CD4-positive, alpha-beta T cell (primary cell): ENCODE measurements at places on chromosomes 2 and 18.

DNA sequence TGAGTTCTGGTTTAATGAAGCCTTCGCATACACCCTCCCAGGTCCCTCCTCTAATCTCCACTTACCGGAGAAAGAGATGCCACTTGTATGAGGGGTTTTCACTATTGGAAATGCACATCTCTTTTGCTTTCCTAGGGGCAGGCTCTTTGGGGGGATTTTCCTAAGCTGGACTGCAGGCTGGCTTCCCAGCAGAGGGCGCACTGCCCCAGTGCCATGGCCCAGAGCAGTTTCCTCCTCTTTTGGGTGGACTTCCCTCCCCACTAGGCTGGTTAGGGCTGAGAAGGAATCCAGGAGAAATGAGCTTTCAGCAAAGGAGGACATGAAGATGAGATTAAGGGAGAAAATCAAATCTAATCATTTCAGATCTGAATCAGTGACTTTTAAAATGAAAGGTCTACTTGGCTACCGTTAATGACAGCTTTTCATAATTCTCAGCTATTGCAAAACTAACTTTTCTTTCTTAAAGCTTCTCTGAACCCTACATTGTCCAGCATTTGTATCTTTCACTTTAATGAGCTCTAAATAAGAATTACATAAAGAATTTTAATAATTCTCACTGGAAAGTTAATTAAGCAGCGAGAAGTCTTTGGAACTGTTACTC lies 784.1 kb upstream of the FANCL start:
- DNase-seq = peak; percentile 3

DNA sequence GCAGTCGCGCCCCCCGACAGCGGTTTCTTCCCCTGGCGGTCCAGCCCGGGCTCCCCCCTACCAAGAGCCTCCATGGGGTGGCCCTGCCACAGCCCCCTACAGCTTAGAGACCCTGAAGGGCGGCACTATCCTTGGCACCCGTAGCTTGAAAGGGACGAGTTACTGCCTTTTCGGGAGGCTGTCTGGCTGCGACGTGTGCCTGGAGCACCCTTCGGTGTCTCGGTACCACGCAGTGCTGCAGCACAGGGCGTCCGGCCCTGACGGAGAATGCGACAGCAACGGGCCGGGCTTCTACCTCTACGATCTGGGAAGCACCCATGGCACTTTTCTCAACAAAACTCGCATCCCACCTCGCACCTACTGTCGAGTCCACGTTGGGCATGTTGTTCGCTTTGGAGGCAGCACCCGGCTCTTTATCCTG lies 475 bp downstream of the SLC4A1AP start:
- no peak for DNase-seq

DNA sequence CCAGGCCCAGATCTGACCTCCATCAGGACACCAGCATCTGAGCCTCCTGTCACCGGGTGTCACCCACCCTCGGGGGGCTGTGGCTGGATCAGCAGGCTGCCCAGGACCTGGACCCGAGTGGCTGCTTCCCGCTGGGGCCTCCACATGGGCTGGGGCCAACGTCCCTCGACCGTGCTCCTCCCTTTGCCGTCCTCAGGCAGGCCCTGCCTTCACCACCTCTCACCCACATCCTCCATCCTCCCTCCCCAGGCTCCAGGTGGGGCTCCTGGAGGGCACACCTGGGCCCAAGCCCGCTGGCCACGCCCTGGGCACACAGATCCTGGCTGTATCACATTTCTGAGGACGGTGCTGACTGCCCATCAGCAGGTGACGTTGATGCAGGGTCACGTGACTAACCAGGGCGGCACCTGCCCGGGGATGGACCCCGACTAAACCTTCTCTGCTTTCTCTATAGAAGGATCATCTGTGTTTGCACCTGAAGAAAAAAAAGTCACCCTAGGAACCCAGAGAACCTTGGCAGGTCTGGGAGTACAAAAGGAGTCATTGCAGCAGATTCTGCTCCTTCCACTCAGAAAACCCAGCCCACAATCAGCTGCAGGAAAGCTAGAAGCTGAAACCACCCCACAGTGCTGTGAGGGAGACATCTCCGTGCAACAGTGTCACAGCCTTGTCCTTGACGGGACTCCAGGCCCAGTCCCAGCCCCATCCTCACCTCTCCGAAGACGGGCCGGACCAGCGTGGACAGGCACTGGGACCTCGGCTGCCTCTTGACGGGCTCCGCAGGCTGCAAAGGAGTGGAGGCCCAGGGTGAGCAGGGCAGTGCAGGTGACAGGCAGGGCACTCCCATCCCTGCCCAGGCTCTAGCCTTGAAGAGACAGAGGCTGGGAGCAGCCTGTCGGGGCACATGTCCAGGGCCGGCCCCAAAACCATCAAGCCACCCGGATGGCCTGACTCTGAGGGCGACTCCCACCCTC lies 11.2 kb downstream of the STK25 start:
- DNase-seq = no peak

GRCh38 chr18:27762054-27762453 lies 414.9 kb downstream of the CDH2 start:
- no peak for DNase-seq

GRCh38 chr2:177983183-177983788 lies 89.3 kb downstream of the PDE11A start:
- DNase-seq = no peak

- DNase-seq = no peak
Observed at GRCh38 chr2:202758604-202759003, 113.0 kb downstream of the ICA1L start.

DNA sequence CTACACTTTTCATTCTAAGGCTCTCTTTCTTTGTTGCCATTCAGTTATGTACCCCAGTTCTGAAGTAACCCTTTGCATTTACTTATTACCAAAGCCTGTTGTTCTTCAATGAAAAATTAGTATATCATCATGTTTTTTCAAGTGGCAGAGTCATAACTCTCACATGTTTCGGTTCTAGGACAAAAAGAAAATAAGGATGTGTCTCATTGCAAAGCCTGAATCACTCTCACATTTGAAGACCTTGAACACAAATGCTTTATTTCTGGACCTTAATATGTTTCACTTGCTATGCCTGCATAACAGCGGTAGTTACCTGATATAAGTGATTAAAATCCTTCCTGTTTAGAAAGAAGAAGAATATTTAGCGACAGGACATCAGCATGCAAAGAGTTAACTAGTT lies 49.1 kb downstream of the ZEB2 start:
- DNase-seq = no peak

GRCh38 chr2:40310303-40310702 lies 141.6 kb downstream of the SLC8A1 start:
- no peak for DNase-seq

DNA sequence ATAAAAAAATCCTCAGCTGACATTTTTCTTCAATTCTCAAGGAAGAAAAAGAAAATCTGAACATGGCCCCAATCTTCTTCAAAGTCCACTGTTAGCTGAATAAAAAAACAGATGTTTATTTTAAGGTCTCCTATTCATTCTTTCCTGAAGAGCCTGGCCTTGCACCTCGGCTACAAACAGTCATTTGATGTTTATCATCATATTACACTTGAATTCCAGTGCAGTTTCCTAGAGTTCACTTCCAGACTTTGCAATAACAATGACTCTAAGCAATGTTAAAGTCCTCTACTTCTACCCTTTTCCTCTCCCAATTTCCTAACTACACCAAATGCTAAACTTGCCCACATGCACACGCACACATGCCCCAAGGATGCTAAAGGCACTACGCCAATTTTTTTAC lies 70.1 kb downstream of the NOL10 start:
- DNase-seq = no peak

DNA sequence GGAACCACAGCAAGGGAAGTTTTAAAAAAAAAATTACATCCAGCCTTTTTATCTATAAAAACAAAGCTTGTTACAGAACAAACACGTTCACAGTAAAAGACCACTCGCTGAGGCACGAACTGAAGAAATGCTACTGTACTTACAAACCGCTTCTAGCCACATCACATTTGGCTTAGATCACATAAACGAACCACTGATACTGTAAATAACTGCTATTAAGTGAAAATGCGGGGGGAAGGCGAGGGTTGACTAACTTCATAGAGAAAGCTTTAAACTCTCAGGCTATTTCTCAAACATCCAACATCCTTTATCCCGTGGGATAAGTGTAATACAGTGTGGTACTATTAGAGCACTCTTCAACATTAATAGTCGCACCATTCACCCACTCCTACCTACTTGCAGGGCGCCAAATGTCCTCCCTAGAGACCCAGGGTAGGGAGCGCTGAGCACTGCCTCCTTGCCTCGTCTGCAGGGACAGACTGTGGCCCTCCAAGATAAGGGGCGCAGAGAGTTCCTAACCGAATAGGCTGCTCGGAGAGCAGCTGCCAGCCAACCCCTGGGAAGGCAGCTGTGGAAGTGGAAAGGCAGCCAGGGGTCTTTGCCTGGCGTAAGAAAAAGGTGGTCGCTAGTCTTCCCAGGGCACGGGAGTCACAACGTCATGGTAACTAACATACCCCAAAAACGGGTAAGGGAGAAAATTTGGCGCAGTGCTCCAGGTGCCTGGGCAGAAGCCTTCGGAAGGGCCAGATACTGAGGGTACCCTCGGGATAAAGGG lies 854 bp downstream of the GPR155 start:
- DNase-seq = no peak

GRCh38 chr18:12282442-12283039 lies 25.5 kb upstream of the TUBB6 start:
- no peak for DNase-seq

DNA sequence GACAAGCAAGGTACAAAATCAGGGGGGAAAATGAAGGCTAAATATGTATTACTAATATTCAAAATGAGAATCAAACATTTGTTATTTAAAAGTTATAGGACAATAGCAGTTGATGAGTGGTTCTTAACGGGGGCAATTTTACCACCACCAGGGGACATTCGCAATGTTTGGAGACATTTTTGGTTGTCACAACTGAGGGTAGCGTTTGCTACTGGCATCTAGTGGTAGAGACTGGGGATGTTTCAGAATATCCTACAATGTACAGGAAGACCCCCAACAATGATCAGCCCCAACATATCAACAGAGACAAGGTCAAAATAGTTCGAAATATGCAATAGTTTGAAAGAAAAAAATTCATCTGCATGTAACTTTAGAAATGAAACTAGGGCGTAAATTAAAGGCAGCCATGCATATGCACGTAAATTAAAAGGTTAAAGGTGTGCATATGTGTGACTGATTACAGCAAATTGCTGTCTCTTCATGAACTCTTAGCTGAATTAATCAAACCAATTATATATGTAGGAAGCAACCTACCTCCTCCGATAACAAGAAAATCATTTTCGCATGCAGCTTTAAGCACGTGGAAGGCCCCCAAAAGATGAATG lies 61.2 kb upstream of the CUL3 start:
- DNase-seq = peak; percentile 52

DNA sequence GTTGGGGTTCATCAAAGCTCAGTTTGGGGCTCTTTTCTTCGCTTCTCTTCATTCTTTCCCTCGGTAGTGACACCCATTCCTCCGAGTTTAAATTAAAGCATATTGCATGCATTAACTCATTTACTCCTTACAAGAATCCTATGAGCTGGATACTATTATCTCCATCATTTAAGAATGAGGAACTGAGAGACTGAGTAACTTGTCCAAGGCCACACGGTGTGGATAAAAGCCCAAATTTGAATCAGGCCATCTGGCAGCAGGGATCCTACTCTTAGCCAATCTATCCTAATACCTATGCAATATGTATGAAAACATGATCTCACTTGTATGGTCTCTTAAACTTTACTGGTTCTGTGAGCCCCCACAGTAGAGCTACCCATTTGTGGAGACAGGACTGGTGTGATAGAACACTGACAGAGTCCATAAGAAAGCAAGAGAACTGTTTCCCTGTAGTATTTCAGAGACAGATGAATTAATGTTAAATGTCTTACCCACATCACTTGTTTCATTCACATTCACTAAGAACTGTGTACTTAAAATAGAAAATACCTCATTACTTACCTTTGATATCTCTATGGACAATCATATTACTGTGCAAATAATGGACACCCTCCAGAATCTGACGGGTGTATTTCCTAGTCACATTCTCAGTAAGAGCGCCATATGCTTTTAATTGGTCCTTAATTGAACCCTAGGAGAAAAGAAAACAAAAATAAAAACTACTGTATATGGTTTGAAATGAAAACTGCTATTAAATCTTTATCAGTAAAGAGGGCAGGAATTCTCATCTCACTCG lies 20.4 kb upstream of the ERCC3 start:
- DNase-seq = no peak

DNA sequence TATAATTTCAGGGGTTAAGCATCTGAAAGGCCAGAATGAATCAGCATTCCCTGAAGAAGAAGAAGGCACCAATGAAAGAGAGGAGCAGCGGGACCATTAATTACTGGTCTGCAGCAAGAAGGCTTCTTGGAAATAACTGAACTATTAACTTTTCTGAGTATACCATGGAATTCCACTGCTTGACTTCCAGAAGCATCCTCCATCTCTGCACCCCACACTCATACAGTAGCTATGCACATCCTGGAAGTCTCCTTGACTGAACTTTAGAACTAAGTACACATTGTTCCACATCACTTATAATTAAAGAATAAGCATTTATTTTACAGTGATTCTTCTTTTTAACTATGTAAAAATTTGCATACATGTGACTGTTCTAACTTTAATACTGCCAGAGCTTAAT lies 131.5 kb downstream of the PPP1R1C start:
- DNase-seq = no peak

GRCh38 chr2:28375742-28376631 lies 16.7 kb upstream of the FOSL2 start:
- no peak for DNase-seq

DNA sequence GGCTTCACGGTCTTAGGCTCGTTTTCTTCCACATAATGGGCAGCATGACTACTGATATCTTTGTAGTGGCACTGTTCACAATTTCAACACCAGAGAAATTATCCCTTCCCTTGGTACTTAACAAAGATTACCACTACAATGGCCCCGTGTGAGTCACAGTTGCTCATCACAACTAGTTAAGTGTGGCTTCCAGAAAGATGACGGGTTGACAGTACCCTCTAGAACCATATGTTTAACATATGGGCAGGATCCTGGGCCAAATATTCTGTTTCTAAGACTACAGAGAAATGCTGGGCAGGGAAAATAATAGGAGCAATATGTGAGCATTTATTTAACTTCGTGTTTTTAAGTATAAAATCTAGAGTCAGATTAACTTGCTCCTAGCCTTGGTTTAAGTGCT lies 780.1 kb upstream of the LINC00305 start:
- DNase-seq = no peak

DNA sequence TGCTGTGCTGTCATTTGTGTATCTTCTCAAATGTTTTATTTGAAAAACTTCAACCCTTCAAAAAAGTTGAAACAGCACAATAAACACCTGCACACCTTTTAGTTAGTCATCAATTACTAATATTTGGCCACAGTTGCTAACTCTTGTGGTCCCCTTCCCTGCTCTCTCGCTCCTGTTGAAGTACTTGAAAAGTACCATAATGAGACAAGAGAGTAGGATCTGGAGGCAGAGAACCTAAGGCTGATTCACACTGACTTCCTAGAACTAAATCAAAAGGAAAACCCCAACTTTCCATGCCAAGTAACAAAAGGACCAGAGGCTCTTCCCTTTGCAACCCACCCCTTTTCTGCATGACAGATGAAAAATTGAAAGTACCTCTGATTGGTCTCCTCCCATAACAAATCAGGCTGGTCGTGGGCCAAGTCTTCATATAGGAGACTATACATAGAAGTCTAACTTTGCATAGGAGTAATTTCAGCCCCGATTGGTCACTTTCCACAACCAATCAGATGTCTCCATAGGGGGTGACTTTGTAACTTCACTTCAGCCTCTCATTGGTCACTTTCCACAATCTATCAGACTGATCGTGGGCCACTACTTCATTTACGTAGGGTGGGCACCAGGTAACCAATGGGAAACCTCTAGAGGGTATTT lies 179.7 kb downstream of the EPHA4 start:
- DNase-seq = no peak
